Stimulated activated CD8-positive, alpha-beta memory T cell treated with anti-CD3 and anti-CD28 coated beads, Interleukin-7, amount 100 ng/mL, for 24 hours (primary cell): ENCODE measurements at places on chromosomes 2 and 18.

DNA sequence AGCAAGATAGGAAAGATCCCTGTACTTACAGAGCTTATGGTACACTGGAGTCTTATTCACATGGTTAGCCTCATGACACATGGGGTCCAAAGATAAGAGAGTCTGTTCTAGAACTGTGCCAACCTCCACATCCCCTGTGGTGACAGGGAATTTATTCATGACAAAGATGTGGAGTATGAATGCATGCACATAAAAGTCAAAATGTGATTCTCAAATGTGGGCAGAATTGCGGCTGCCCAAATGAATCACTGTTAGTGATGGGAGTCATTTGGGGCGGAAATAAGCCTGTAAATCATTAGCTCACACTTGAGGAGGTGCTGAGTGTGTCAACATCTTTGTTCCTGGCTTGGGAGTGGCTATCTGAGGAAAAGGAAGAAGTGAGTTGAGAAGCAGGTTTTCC is 560.6 kb downstream of the SLC4A3 start:
- no peak for DNase-seq

DNA sequence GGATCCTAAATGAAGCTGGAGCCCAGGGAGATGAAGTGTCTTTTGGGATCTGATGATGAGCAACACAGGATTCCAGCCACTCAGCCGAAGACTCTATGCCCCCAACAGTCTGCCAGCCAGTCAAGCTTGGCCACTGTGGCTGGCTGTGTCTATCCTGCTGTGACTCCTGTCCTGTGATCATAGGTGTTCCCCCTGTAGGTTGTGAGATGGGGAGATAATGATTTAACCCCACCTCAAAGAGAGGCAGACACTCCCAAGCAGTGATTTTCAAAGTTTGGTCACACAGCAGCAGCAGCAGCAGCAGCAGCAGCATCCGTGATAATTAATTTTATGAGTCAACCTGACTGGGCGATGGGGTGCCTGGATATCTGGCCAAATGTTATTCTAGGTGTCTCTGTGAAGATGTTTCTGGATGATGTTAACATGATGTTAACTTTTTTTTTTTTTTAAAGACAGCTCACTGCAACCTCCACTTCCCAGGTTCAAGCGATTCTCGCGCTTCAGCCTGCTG is 21.4 kb upstream of the RHOB start:
- no peak for DNase-seq

DNA sequence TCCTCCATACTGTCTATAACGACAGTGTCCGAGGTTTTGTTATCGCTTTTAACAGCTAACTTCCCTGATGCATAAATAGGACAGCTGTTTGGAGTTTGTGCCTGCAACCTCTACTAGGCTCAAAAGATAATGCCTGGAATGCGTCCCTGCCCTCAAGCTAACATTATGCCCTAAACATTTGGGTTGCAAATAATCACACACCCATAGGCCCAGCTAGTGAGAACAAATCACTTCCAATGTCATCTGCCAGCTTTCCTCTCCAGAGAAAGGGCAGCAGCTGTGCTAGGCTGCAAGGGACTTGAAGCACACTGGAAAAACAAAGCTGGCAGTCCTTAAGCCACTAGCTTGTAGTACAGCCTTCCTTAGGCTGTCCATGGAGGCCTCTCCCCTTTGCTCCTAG is 201.8 kb upstream of the LYPD1 start:
- no peak for DNase-seq

DNA sequence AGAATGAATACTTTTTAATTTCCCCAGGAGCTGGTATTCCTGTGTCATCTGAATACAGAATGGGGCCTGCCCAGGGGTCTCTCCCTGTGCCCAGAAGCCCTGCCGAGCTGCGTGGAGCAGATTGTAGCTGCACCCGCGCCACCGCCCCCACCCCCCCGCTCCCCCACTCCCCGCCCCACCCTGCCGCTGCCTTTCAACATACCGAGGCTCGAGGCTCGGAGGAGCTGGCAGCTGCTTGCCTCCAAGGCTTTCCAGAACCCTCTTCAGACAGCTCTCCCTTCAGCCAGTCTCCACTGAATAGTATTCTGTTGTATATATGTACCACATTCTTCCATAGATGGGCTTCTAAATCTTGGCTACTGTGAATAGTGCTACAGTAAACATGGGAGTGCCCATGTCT is 150.7 kb downstream of the TSN start:
- DNase-seq, result no peak

DNA sequence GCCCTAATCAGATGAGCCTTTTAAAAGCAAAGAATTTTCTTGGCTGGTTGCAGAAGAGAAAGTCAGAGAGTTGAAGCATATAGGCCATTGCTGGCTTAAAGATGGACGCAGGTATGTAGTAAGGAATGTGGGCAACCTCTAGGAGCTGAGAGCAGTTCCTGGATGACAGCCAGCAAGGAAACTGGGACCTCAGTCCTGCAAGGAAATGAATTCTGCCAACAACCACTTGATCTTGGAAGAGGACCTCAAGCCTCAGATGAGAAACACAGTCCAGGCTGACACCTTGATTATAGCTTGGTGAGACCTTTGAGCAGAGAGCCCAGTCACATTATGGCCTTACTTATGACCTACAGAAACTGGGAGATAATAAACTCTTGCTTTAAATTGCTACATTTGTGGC is 15.7 kb downstream of the PHOSPHO2 start:
- no peak for DNase-seq

GRCh38 chr2:97834610-97835009 is 121.2 kb downstream of the ZAP70 start:
- no peak for DNase-seq

DNA sequence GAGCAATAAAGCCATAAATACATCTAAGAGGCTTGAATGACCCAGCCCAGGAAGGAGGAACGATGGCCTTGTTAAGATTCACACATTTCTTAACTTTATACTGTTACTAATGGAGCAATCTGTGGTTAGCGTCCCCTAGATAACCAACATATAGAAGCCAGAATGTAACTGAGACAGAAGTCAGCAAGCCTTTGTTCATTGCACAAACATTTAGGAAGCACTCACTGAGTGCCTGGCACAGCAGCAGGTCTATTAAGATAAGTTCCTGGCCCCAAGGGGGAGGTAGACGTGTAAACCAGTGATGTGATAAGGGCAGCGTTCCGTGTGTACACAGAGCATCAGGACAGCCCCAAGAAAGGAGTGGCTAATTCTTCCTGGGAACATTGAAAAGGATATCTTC is 63.6 kb upstream of the ATL2 start:
- DNase-seq, result no peak
